ENCODE measurements at places on chromosomes 13 and 19. TPM values are rescaled to one million over a fixed set of nuclear protein-coding genes. Genes with fewer than 3 reads are reported as not detected.

Gene HMG20B
- total RNA-seq, result 98.2 TPM

DNA sequence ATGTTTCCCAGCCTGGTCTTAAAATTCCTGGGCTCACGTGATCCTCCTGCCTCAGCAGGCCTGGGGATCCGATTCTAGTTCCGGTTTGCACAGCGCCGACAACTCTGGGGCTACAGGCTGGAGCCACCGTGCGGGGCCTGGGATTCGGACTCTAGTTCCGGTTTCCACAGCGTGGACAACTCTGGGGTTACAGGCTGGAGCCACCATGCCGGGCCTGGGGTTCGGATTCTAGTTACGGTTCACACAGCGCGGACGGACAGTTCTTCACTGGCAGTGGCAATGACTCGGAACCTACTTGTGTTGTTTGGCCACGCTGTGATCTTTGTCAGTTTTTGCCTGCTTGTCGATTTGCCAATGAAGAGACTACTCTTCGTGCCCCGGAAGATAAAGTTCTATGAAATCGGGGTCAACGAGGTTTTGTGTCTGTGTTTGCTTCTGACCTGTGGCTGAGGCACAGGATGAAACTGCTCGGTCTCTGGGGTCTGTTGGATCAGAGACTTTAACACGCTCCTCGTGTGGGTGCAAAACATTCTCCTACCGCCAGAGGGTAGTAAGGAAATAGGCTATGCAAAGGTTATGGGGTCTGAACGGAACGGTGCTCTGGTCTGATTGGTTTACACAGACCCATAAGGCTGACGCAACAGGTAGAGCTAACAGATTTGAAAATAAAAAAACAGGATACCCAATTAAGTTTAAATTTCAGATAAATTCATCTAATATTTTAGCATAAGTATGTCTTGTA is 12.1 kb upstream of the ZSCAN1 start:
- no peaks in the 10 kb centered on the region for H3K4me1 ChIP-seq
- H3K27ac ChIP-seq, result no peak overlapping the region
- no peak overlapping the region for H3K4me3 ChIP-seq
- peak; percentile 6 for DNase-seq
- no peaks in the 10 kb centered on the region for H3K27me3 ChIP-seq

- peaks cover 10% of the 10 kb centered on the region for H3K4me1 ChIP-seq
- peak overlapping the region; percentile 15 for H3K27ac ChIP-seq
- no peak overlapping the region for H3K4me3 ChIP-seq
Measured at GRCh38 chr13:60135344-60135743, 28.4 kb downstream of the DIAPH3 start.

- no peaks in the 10 kb centered on the region for H3K4me1 ChIP-seq
- no peak overlapping the region for H3K27ac ChIP-seq
- DNase-seq, result peak; percentile 45
- no peaks in the 10 kb centered on the region for H3K36me3 ChIP-seq
- no peak overlapping the region for H3K4me3 ChIP-seq
- peaks cover 9% of the 10 kb centered on the region for H3K27me3 ChIP-seq
Measured at GRCh38 chr13:33057019-33057780, 41.0 kb downstream of the KL start.

DNA sequence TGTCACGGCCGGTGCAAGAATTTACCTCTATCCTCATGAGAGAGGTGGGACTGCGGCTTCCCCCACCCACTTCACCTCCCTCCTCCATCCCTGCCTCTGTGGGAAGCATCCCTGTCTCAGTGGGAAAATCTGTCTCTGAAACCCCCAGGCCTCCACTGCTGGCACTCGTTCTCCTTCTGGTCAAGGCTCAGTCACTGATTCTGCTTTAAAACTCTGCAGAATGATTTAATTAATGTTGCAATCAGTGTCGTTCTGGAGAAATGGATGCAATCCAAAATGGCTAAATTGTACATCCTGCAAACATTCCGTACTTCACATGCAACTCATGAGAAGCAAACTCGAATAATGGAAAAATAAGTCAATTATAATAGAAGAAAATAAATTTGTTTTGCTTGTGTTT is 5.6 kb downstream of the RASL11A start:
- DNase-seq, result no peak
- peaks cover 15% of the 10 kb centered on the region for H3K4me1 ChIP-seq
- no peak overlapping the region for H3K27ac ChIP-seq
- peaks cover 27% of the 10 kb centered on the region for H3K27me3 ChIP-seq

GRCh38 chr19:3580156-3580934 is 4.9 kb upstream of the GIPC3 start:
- peaks cover 16% of the 10 kb centered on the region for H3K4me1 ChIP-seq
- peaks cover 1% of the 10 kb centered on the region for H3K36me3 ChIP-seq
- H3K4me3 ChIP-seq, result no peak overlapping the region
- DNase-seq, result peak; percentile 69

- H3K27me3 ChIP-seq, result no peaks in the 10 kb centered on the region
- H3K4me1 ChIP-seq, result peaks cover 52% of the 10 kb centered on the region
- no peak overlapping the region for H3K4me3 ChIP-seq
- DNase-seq, result no peak
Measured at GRCh38 chr19:38021352-38021751, 114.3 kb downstream of the SIPA1L3 start.
